Aorta (tissue), 5 donors: ENCODE measurements at places on chromosomes 12 and 14. TPM values are rescaled to one million over a fixed set of nuclear protein-coding genes. Genes with fewer than 3 reads are reported as not detected.

Gene SYT1
- 1.8 TPM for total RNA-seq

Gene KRT80
- 0.71 TPM for total RNA-seq

Gene FZD10
- total RNA-seq = 0.72 TPM

Gene CELA1
- not detected for total RNA-seq

Gene EEF1AKMT3
- 10.9 TPM for total RNA-seq

GRCh38 chr14:50865391-50866076 lies 6.3 kb upstream of the ABHD12B start:
- DNase-seq = no peak

GRCh38 chr12:24444634-24445033 lies 495.2 kb upstream of the SOX5 start:
- no peak for DNase-seq

- DNase-seq = no peak
Measured at GRCh38 chr14:41446008-41446407, 160.7 kb upstream of the LRFN5 start.

DNA sequence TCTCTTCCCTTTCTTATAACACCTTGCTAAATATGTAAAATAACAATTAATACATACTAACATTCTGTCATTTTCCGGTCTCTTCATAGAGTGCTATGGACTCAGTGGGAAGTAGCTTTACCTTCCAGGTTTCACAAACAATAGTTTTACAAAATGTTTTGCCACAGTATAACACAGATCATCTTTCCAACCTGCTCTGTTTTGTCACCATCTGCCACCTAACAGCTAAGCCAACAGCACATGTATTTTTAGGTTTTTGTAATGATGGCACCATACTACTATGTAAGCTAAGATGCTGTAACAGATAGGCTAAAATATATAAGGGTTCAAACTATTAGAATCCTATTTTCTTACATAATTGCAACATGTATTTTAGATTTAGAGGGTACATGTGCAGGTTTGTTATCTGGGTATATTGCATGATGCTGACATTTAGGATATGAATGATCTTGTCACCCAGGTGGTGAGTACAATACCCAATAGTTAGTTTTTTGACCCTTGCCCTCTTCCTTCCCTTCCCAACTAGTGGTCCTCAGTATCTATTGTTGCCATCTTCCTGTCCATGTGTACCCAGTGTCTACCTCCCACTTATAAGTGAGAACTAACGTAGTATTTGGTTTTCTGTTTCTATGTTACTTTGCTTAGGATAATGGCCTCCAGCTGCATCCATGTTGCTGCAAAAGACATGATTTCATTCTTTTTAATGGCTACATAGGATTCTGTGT lies 8.7 kb downstream of the RHOJ start:
- DNase-seq = no peak

GRCh38 chr14:69005432-69006148 lies 26.5 kb upstream of the ACTN1 start:
- peak; percentile 94 for DNase-seq

DNA sequence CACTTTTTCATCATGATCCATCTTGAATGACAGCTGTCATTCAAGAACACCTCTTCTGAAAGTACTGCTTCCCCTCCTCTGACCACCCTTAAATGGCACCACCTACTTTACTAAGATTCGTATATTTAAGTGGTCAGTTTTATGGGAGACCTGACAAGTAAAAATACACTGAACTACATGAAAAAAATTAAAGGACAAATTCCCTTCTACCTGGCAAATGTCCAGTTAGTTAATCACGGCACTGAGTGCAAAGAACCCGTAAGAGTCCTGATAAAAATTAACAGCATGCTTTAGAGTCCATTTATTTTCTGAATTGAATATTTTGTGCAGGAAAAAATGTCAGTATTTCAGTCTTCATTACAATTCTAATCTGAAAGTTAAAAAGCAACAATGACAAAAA lies 48.7 kb downstream of the SETD3 start:
- no peak for DNase-seq

DNA sequence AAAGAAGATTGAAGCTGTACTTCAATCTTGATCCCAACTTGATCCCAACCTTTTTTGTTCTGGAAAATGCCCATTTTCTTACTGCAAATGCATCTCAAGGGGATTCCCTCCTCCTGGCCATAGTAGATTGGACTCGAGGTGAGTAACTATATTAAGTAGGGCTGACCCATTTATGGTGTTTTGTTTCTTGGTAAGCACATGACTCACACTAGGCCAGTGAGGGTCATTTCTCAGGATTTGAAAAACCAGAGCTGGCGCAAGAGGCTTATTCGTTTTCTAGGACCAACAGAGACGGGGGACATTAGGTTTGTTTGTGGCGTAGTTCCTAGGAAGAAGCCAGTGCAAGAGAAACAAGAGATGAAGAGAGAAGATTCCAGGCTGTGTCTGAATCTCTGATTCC lies 51.4 kb downstream of the MRPL42 start:
- DNase-seq = no peak
